ENCODE measurements at places on chromosomes 13 and 19.

DNA sequence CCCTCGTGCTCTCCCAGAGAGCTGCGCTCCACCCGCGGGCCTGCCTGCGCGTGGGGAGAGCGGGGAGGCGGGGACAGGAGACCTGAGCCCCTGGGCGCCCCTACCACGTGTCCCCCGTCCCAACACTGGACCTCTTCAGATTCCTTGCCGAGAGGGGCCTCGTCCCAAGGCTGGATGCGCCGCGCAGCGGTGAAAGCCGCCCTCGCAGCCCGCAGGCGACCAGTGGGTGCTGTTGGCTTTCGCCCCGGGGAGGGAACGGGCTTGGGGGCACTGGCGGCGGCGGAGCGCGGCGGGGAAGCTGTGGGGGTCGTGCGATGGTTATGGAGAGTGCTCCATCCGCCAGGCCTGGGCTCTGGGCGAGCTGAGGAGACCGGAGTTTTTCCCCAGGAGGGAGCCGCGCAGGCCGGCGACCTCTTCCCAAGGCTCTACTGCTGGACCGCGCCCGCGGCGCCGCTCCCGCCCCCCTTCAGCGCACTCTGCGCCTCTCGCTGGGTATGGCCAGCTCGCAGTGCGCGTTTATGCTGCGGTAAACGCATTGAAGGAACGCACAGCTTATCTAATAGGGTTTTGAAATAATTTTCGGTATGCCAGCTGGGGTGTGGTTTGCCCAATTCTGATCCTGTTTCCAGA, 17.2 kb upstream of the RNF17 start:
- DNase-seq = no peak

- DNase-seq = no peak
Measured at GRCh38 chr19:4278419-4279266, at the start of gene SHD. Gene SHD, plus strand, starts transcription at chr19:4279266. Its CDS starts 798 bp downstream, at chr19:4280064.

GRCh38 chr13:92452840-92453239, 773.8 kb upstream of the GPC6 start:
- DNase-seq = no peak

DNA sequence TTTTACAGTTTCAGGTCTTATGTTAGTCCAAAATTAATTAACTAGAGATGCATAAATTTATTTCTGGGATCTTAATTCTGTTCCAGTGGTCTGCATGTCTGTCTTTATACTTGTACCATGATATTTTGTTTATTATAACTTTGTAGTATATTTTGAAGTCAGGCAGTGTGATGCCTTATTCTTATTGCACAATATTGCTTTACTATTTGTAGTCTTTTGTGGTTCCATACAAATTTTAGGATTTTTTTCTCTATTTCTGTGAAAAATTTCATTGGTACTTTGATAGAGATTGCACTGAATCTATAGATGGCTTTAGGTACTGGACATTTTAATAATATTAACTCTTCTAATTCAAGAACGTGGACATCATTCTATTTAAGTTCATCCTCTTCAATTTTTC, 304.0 kb downstream of the GPC5 start:
- DNase-seq = no peak

- DNase-seq = no peak
Measured at GRCh38 chr13:67574320-67575233, 344.4 kb upstream of the PCDH9 start.

DNA sequence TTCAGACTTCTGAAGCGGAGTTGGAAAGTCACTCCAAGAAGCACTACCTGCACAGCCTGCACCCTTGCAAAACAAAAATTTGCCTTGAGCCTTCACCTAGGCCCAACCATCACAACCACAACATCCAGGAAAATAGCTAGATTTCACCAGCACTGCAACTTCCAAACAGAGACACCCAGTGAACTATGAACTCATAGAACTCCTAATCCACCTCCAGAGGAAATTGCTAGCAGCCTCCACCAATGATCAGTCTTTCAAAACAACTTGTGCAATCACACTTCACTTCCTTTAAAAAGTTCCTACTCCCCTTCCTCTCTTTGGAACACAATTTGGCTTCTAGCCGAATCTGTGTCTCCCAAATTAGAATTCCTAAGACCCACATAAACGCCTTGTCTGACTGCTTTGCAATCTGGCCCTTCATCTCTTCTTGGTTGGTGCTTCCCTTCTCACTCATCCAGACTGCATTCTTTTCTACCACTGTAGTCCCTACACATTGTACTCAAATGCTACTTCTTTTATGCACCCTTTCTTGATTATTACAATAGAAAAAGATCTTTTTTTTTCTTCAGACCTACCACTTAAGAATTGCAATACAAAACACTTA, 489.2 kb upstream of the ARGLU1 start:
- no peak for DNase-seq

DNA sequence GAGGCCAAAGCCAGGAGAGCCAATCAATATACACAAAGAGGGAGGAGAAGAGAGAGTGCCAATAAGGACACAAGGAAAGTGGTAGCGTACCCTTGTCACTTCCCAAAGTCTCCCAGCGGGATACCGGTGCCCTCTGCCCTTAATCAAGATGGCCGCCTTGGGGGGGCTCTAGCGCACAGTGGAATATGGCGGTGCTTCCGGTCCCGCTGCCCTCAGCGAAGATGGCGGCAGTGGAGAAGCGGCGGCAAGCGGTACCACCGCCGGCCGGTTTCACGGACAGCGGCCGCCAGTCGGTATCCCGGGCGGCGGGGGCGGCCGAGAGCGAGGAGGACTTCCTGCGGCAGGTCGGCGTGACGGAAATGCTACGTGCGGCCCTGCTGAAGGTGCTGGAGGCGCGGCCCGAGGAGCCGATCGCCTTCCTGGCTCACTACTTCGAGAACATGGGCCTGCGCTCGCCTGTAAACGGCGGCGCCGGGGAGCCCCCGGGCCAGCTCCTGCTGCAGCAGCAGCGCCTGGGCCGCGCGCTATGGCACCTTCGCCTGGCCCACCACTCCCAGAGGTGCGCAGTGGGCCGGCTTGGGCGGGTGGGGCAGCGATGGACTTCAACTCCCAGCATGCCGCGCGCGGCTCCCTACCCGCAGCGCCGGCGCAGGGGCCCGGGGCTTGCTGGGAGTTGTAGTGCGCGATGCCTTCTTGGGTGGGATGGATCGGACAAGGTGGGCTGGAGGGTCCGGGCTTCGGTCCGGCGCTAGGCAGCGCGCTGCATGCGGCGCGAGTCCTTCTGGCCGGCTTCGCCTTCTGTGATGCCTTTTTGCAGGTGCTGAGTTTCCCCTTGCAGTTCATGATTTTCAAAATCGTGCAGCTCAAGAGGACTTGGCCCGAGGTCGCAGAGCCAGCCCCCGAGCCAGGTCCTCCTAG, at the start of gene TPGS1:
TSS of gene TPGS1 (plus strand) at position 212 of the 918 bp plus-strand sequence. CDS start at position 222, 10 bp downstream.
- peak; percentile 89 for DNase-seq

- no peak for DNase-seq
Measured at GRCh38 chr13:94324767-94325540, 154.5 kb downstream of the DCT start.

DNA sequence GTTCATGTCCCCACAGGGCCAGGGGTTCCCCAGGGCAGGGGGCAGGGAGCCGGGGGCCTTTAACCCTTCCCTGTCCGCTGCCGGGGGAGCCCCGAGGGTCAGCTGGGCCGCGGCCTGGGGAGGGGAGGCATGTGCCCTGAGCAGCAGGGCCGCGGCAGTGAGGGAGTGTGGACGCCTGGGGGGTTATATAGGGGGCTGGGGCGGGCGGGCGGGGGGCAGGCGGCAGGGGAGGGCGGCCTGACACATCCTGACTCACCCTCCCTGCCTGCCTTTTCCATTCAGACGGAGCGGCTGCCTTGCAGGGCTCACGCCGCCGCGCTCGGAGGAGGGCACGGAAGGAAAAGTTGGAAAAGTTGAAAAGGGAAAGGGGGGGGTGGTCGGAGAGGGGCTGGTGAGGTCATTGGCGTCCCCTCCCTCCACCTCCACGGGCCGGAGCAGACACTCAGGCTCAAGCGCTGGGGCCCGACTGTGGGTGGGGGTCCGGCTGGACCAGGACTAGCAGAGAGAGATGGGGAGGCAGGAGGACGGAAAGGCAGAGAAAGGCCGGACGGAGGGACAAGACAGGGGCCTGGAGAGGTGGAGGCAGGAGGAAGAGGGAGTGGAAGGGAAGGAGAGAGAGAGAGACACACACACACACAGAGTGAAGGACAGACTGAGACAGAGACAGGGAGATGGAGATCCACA, at the start of gene IL11:
TSS of gene IL11 (minus strand) at position 159 of the 684 bp plus-strand sequence. CDS start at position 6, 153 bp downstream.
- no peak for DNase-seq

DNA sequence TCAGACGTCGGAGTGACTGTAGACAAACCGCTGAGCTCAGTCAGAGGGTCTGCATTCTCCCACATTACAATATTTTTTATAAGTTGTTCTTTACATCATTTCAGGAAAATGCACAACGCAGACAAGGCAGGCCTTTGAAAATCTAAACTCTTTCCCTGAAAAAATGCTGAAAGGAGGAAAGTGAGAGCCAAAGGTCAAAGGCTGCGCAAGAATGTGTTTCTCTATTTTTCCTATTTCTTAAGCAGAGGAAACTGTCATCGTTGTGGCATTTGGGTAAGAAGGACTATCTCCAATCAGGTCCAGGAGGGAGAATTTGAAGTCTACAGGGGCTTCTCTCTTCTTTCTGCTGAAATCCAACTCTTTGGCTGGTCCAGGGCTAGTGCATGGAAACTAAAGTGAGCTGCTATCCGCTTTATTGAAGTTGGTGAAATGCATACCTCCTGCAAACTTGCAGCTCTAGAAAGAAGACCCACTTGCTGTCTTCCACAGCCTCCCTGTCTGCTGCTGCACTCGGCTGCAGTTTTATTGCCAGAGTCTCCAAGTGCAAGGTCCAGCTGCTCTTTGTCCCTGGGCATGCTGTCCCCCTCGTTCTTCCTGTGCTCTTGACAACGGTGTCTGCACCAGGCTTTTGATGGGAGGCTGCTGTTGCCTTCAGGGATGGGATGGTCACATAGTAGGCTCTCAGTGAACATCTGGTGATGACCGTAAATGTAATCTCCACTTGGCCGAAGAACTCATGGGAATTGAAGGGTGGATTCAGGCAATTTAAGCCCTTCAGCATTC, 31.2 kb downstream of the ZNF536 start:
- no peak for DNase-seq

GRCh38 chr13:87925006-87925405, 253.8 kb downstream of the SLITRK5 start:
- no peak for DNase-seq

DNA sequence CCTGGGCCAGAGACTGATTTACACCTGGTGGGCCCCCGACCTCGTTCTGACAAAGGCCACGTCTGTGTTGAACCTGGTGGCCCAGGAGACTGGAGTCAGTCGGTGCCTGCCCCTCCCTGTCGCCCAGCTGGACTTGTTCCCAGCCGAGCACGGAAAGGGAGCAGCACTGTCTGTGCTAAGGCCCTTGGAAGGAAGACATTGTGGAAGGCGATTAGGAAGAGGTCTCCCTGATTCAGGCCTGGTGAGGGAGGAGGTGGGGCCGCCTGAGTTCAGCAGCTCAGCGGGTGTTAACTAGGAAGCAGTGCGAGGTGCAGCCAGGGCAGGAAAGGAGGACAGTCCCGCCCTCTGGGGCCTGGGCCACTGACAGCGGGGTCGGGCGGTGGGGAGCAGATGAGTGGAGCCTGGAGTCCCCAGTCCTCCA, 64.7 kb downstream of the GPR12 start:
- no peak for DNase-seq

DNA sequence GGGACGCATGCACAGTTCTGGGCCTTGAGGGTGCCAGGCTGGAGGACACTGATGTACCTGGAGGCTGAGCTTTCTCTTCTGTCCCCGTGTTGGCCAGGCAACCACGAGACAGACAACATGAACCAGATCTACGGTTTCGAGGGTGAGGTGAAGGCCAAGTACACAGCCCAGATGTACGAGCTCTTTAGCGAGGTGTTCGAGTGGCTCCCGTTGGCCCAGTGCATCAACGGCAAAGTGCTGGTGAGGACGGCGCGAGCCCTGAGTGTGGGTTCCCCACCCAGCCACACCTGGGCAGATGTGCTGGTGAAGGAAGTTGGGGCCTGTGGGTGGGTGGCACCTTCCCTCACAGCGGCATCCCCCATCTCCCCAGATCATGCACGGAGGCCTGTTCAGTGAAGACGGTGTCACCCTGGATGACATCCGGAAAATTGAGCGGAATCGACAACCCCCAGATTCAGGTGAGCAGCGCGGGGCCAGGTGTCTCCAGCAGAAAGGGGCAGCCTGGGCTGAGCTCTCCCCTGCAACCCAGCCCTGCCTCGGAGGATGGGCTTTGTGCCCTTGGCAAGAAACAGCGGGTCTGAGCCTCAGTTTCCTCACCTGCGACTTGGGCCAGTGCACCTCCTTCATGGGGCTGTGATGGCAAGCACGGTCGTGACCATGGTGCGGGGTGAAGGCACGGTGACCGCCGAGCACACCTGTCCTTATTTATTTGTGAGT, 26.2 kb downstream of the CCDC8 start:
- no peak for DNase-seq

DNA sequence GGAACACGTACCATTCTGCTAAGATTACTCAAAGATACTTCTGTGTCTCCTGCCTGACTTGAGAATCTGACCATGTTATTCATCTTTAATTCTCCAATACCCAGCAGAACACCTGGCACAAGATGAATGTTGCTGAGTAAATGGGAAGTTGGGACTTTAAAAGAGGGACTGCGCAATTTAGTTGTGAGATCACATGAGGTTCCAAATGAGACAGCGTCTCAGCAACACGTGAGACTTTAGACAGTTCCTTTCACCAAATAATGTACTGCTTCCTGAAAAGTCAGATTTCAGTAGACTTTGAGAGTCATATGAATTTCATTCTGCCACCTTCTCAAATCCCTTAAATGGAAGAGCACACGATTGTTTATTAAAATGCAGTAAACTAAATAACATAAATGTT, 36.7 kb downstream of the DOCK9 start:
- no peak for DNase-seq

DNA sequence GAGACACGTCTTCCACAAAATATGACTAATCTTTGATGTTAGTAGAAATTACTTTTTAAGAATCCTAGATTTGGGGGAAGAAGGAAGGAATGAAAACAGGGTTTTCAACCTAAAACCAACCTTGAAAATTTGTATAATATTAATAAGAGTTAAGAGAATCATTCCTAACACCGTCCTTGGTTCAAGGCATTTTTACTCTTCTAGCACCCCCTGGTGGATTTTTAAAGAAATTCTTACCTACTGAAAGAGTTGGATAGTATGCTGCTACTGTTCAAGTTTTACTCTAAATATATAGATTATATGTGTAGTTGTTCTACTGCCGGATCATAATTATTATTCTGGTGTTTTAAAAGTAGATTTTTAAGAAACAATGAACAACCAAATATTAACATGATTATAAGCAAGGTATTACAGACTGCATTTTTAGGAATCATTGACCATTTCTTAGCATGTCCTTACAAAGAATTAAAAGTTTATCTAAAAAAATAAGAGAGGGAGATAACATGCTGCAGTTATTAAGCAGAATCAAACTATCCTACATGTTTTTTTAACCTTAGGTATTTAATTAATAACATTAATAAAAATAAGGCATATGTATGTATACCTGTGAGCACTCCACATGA, 7.4 kb upstream of the SLITRK6 start:
- no peak for DNase-seq

GRCh38 chr13:75153386-75153785, 328.6 kb downstream of the TBC1D4 start:
- no peak for DNase-seq

- DNase-seq = no peak
Measured at GRCh38 chr13:60099631-60100420, 63.9 kb downstream of the DIAPH3 start.

- DNase-seq = no peak
Measured at GRCh38 chr19:5045956-5046338, 77.0 kb downstream of the KDM4B start.

GRCh38 chr19:12703046-12703445, 6.6 kb upstream of the FBXW9 start:
- DNase-seq = no peak

Measured in omental fat pad (tissue), 4 donors.